ENCODE measurements at places on chromosomes 5 and 9. TPM values are rescaled to one million over a fixed set of nuclear protein-coding genes. Genes with fewer than 3 reads are reported as not detected.

The LHX3 gene
- total RNA-seq = not detected

The KCNV2 gene
- total RNA-seq = not detected

The SARDH gene
- total RNA-seq = not detected

The JAK2 gene
- total RNA-seq = 6.3 TPM

The ALDH1A1 gene
- 17.7 TPM for total RNA-seq

The FOXD4L4 gene
- 1.8 TPM for total RNA-seq

The C1QTNF3 gene
- 2.1 TPM for total RNA-seq

The FOXD4L3 gene
- 1.2 TPM for total RNA-seq

The IFNA13 gene
- not detected for total RNA-seq

The C5orf63 gene
- total RNA-seq = 11.0 TPM

The IL17B gene
- total RNA-seq = not detected

The KIAA0825 gene
- 1.9 TPM for total RNA-seq

The CD274 gene
- total RNA-seq = 3.6 TPM

The SLC35A4 gene
- total RNA-seq = 80.6 TPM

The SLC9A3 gene
- 1.1 TPM for total RNA-seq

The SHROOM1 gene
- 27.0 TPM for total RNA-seq

The SMU1 gene
- total RNA-seq = 12.3 TPM

The SPATA31C1 gene
- total RNA-seq = not detected

The IRGM gene
- total RNA-seq = not detected

The GRIA1 gene
- not detected for total RNA-seq

The SGCD gene
- not detected for total RNA-seq

The SPATA24 gene
- total RNA-seq = 5.1 TPM

The QRFP gene
- not detected for total RNA-seq

The PKD2L2 gene
- total RNA-seq = not detected

The DOK3 gene
- total RNA-seq = 14.5 TPM

The PDE6A gene
- not detected for total RNA-seq

The TLE4 gene
- total RNA-seq = 2.3 TPM

The ATP10B gene
- 3.7 TPM for total RNA-seq

The GABRA1 gene
- not detected for total RNA-seq

The FBP1 gene
- total RNA-seq = 6.5 TPM

The ABCA2 gene
- 50.7 TPM for total RNA-seq

All from Calu3 (cell line).